Calu3 (cell line): ENCODE measurements at places on chromosomes 2 and 18. TPM values are rescaled to one million over a fixed set of nuclear protein-coding genes. Genes with fewer than 3 reads are reported as not detected.

Gene SLC4A5
- 5.8 and 7.0 TPM in 2 replicates for total RNA-seq

Gene DPYSL5
- 0.32 TPM in 1 of 2 replicates, not detected in the other for total RNA-seq

Gene MAPK4
- total RNA-seq: not detected in 2 replicates

Gene SIX2
- total RNA-seq: not detected in 2 replicates

Gene GREB1
- total RNA-seq: 0.54 and 0.90 TPM in 2 replicates

Gene CYTIP
- total RNA-seq: not detected in 2 replicates

Gene MARCHF4
- 0.37 and 0.54 TPM in 2 replicates for total RNA-seq

GRCh38 chr2:65227020-65227455, 593 bp upstream of the ACTR2 start:
- H3K27ac ChIP-seq: peak overlapping the region; percentile 97
- no peak for DNase-seq
- peak overlapping the region; percentile 93 for H3K4me3 ChIP-seq
- H3K27me3 ChIP-seq: no peaks in the 10 kb centered on the region
- H3K4me1 ChIP-seq: no peaks in the 10 kb centered on the region

DNA sequence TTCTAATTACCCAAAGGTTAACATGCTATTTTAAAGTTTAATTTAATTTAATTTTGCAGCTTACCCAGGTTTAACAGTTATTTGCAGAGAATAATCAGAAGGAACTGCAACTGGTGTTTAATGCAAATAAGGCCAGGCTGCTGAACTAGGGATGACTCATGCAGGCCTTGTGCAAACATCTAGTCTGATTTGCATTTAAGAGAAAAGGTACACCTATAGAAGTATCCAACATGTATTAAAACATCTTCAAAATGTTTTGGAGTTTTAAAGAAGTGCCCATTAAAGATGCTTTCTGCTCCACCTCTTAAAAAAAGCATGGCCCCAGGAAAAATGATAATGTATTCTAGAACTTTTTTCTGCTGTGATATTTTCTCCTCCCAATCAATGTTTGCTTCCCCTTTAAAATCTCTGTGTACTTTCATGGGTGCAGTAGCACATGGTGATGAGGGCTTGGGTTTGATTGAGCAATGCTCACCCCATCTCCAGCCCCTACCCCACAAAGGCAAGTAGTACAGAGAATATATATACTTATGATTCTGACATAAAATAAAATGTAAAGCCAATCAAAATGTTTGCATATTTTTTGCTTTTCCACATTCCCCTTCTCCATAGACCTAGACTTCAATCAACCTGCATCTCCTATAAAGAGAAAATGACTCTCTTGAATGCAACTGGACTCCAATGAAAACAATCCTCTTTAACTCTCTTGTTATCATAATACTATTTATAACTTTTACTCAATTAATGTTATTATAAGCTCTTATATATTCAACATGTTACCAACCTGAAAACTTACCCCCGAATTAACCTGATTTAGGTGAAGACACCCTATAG, 54.1 kb downstream of the ATP8B1 start:
- H3K36me3 ChIP-seq: peaks cover 18% of the 10 kb centered on the region
- H3K4me1 ChIP-seq: peaks cover 30% of the 10 kb centered on the region
- H3K27me3 ChIP-seq: no peaks in the 10 kb centered on the region
- H3K4me3 ChIP-seq: peak overlapping the region; percentile 14

- no peak overlapping the region for H3K27ac ChIP-seq
- peaks cover 30% of the 10 kb centered on the region for H3K4me1 ChIP-seq
- no peak overlapping the region for H3K4me3 ChIP-seq
- no peak for DNase-seq
- H3K27me3 ChIP-seq: peaks cover 68% of the 10 kb centered on the region
These were observed 7.0 kb downstream of the TNS1 start for GRCh38 chr2:217995731-217996231.

DNA sequence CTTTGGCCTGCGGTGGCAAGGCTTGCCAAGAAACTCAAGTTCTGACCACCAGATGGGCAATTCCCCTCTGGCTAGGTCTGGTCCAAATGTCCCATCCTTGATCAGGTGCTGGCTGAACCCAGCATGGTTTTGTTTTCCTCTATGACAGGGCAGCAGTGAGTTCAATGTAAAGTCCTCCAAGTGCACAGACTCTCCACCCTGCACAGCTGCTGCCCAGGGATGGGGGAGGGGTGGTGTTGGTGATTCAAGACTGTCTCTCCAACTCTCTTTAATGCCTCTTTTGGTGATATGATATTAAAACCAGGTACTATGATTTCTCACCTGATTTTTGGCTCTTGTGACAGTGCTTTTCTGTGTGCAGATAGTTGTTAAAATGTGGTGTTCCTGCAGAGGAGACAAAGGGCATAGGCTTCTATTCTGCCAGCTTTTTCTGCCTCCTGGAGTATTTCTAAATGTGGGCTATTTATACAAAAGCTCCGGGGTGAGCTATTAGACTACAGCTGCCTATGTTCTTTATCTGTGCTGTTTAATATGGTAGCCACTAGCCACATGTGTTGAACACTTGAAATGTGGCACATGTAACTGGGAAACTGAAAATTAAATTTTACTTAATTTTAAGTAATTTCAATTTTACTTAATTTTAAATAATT, 64.0 kb upstream of the STK39 start:
- H3K36me3 ChIP-seq: no peaks in the 10 kb centered on the region
- no peak for DNase-seq
- H3K27me3 ChIP-seq: no peaks in the 10 kb centered on the region

- no peak overlapping the region for H3K27ac ChIP-seq
- H3K27me3 ChIP-seq: peaks cover 35% of the 10 kb centered on the region
- DNase-seq: no peak
- H3K4me1 ChIP-seq: no peaks in the 10 kb centered on the region
- no peak overlapping the region for H3K4me3 ChIP-seq
- H3K36me3 ChIP-seq: no peaks in the 10 kb centered on the region
These were observed 23.2 kb upstream of the EFR3B start for GRCh38 chr2:25018681-25019080.

GRCh38 chr18:58529714-58530354, 99.1 kb downstream of the ALPK2 start:
- peaks cover 7% of the 10 kb centered on the region for H3K36me3 ChIP-seq
- no peak overlapping the region for H3K27ac ChIP-seq
- H3K27me3 ChIP-seq: no peaks in the 10 kb centered on the region
- peaks cover 47% of the 10 kb centered on the region for H3K4me1 ChIP-seq

GRCh38 chr2:190060019-190060418, 2.5 kb downstream of the MSTN start:
- H3K27ac ChIP-seq: no peak overlapping the region
- DNase-seq: no peak
- no peaks in the 10 kb centered on the region for H3K27me3 ChIP-seq
- H3K4me1 ChIP-seq: no peaks in the 10 kb centered on the region

DNA sequence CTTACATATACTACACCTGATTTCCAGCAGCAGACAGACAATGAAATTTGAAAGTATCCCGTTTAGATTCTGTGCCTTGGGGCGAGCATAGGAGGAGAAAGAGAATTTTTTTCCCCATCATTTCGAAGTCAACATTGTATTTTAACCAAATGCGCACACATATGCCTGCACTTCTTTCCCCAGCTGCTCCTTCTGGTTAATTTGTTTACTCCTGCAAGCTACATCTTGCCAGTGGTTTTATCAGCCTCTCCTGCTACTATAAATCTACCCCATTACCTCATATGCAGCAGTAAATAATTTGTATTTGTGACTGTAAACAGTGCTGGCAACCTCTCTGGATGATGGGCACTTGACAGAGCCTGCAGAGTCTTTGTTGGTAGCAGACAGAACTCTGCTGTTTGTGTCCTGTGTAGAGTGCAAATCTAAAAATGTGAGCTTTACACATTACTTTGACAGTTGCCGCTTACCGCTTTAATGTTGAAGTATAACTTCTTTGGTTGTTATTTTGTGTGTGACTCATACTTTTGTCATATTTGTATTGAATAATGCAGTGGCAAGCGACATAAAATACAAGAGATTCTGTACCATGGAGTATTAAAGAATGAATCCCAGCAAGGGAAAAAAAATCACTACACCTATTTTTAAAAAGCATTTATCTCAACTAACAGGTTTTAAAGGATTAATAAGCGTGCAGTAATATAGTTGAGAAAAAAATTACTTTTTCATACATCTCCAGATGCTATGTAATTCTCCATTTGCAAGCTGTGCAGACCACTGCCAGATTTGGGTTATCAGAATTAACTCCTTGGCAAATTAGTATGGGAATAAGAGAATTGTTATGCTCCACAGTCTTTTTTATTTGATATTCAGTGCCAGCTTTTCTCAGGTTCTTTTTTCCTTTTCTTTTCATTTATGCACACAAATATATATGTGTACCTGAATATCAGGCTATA, 536.8 kb downstream of the XIRP2 start:
- H3K27me3 ChIP-seq: no peaks in the 10 kb centered on the region
- H3K36me3 ChIP-seq: no peaks in the 10 kb centered on the region
- H3K4me3 ChIP-seq: no peak overlapping the region
- H3K4me1 ChIP-seq: no peaks in the 10 kb centered on the region
- no peak overlapping the region for H3K27ac ChIP-seq
- no peak for DNase-seq

GRCh38 chr2:133591164-133591563, 22.9 kb upstream of the NCKAP5 start:
- H3K4me3 ChIP-seq: no peak overlapping the region
- no peaks in the 10 kb centered on the region for H3K36me3 ChIP-seq
- H3K27ac ChIP-seq: no peak overlapping the region
- DNase-seq: no peak
- H3K27me3 ChIP-seq: peaks cover 17% of the 10 kb centered on the region

DNA sequence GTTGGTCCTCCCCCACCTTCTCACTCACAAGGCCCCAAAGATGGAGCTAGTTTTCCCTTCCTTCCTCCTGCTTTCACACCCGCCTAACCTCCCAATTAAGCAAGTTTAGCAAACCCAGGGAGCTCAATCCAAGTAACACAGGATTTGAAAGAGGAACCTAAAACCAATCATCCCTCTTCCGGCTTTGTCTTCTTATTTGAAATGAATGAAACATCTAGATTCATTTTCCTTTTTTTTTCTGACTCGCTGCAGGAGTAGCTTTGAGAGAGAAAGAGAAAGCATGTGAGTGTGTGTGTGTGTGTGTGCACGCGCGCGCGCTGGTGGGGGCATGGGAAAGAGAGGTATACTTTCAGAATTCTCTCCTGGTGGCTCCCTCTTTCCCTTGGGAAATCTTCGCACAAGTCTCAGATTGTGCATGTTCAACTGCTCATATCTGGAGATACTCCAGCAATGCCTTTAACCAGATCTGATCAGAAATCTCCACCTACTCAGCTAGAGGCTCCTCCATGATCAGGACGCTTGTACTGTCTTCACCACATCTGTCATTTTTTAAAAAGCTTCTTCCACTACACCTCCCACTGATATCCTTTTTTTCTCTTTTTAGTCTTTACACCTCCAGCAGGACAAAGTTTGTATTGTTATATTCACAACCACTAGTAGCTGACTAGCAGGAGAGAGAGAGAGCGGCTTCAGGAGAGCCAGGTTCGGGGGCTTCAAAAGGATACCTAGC, 1.7 kb downstream of the SLC8A1 start:
- no peaks in the 10 kb centered on the region for H3K4me1 ChIP-seq
- peaks cover 17% of the 10 kb centered on the region for H3K27me3 ChIP-seq
- no peak overlapping the region for H3K4me3 ChIP-seq
- DNase-seq: no peak
- no peaks in the 10 kb centered on the region for H3K36me3 ChIP-seq
- H3K27ac ChIP-seq: no peak overlapping the region

- peaks cover under 1% of the 10 kb centered on the region for H3K4me1 ChIP-seq
- no peaks in the 10 kb centered on the region for H3K36me3 ChIP-seq
- no peak overlapping the region for H3K27ac ChIP-seq
- no peak overlapping the region for H3K4me3 ChIP-seq
- no peaks in the 10 kb centered on the region for H3K27me3 ChIP-seq
These were observed 558.0 kb downstream of the STK39 start for GRCh38 chr2:167689444-167689843.

DNA sequence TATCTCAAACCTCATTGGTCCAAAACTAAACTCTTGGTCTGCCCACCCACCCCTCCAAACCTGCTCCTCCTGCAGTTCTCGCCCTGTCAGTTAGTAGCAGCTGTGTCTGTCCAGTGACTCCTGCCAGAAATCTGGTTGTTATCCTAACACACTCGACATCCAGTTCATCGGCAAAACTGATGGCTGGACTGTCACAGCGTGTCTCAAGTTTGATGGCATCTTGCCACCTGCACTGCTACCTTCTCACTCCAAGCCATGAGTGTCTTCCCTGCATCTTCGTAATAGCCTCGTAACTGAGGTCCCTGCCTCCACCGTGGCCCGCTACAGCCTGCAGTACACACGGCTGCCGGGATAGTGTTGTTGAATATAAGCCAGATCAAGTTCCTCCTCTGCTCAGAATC, 470.1 kb upstream of the RAB12 start:
- H3K36me3 ChIP-seq: peaks cover 5% of the 10 kb centered on the region
- no peak for DNase-seq
- H3K27ac ChIP-seq: no peak overlapping the region
- H3K27me3 ChIP-seq: no peaks in the 10 kb centered on the region
- no peak overlapping the region for H3K4me3 ChIP-seq

GRCh38 chr2:148451046-148451445, 193.5 kb upstream of the EPC2 start:
- DNase-seq: no peak
- no peaks in the 10 kb centered on the region for H3K36me3 ChIP-seq
- H3K4me3 ChIP-seq: no peak overlapping the region
- H3K27me3 ChIP-seq: no peaks in the 10 kb centered on the region
- no peak overlapping the region for H3K27ac ChIP-seq

- peaks cover 9% of the 10 kb centered on the region for H3K36me3 ChIP-seq
- no peak for DNase-seq
- H3K4me1 ChIP-seq: peaks cover 40% of the 10 kb centered on the region
These were observed 78.0 kb upstream of the MGAT5 start for GRCh38 chr2:134175834-134176233.

GRCh38 chr18:48949050-48949605, 1.6 kb downstream of the SMAD7 start:
- peaks cover 89% of the 10 kb centered on the region for H3K36me3 ChIP-seq
- H3K4me3 ChIP-seq: peak overlapping the region; percentile 77
- H3K27me3 ChIP-seq: no peaks in the 10 kb centered on the region
- DNase-seq: peak; percentile 52
- peaks cover 50% of the 10 kb centered on the region for H3K4me1 ChIP-seq

DNA sequence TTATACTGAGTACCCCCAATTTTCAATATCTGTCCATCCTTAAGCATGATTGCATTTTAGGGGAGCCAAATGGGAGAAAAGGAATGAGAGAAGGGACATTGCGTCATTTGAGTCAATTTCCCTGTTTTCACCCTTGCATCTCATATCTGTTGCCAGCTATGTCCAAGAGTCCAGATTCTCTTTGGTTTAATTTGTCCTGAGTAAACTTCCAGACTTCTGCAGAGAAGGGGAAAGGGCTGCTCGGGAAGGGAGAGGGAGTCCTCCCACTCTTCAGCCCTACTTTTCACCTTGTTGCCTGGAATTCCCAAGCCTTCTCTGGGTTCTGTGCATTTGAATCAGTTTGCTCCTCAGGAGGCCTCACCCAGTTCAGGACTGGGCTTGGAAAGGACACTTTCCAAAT, 16.5 kb downstream of the GREB1 start:
- no peak overlapping the region for H3K4me3 ChIP-seq
- peaks cover 66% of the 10 kb centered on the region for H3K27me3 ChIP-seq
- no peak overlapping the region for H3K27ac ChIP-seq
- H3K36me3 ChIP-seq: no peaks in the 10 kb centered on the region
- DNase-seq: no peak

DNA sequence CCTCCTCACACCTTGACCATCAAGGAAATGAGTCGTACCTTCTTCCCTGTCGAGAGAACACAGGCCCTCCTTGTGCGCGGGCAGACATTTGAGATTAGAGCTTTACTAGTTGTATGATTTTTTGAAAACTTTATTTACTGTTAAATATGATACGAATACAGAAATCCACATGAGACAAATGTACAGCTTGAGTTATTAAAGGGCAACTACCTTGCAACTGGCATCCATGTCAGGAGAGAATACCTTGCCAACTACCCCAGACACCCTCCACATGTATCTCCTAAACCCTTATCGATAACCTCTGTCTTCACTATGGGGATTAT, 28.3 kb downstream of the KLHL23 start:
- H3K27ac ChIP-seq: peak overlapping the region; percentile 79
- peak overlapping the region; percentile 22 for H3K4me3 ChIP-seq
- peak; percentile 44 for DNase-seq
- no peaks in the 10 kb centered on the region for H3K27me3 ChIP-seq
- H3K36me3 ChIP-seq: no peaks in the 10 kb centered on the region
